ENCODE measurements at places on chromosomes 6 and 20.

GRCh38 chr20:8254911-8255582 is 123.0 kb downstream of the PLCB1 start:
- H3K4me1 ChIP-seq: peaks cover 12% of the 10 kb centered on the region
- no peaks in the 10 kb centered on the region for H3K36me3 ChIP-seq
- no peak overlapping the region for H3K4me3 ChIP-seq
- DNase-seq: no peak
- no peaks in the 10 kb centered on the region for H3K27me3 ChIP-seq
- no peak overlapping the region for H3K27ac ChIP-seq

GRCh38 chr6:28496099-28496779 is 19.4 kb downstream of the GPX6 start:
- H3K36me3 ChIP-seq: no peaks in the 10 kb centered on the region
- H3K27ac ChIP-seq: no peak overlapping the region
- no peak for DNase-seq
- H3K4me1 ChIP-seq: no peaks in the 10 kb centered on the region

- no peak for DNase-seq
- H3K4me3 ChIP-seq: no peak overlapping the region
- H3K4me1 ChIP-seq: no peaks in the 10 kb centered on the region
- H3K27me3 ChIP-seq: no peaks in the 10 kb centered on the region
- no peaks in the 10 kb centered on the region for H3K36me3 ChIP-seq
These were observed 14.9 kb upstream of the DDO start for GRCh38 chr6:110430236-110430635.

- DNase-seq: no peak
- H3K36me3 ChIP-seq: no peaks in the 10 kb centered on the region
- no peaks in the 10 kb centered on the region for H3K27me3 ChIP-seq
- no peaks in the 10 kb centered on the region for H3K4me1 ChIP-seq
- H3K4me3 ChIP-seq: no peak overlapping the region
- no peak overlapping the region for H3K27ac ChIP-seq
These were observed 196.1 kb upstream of the QKI start for GRCh38 chr6:163218361-163218894.

DNA sequence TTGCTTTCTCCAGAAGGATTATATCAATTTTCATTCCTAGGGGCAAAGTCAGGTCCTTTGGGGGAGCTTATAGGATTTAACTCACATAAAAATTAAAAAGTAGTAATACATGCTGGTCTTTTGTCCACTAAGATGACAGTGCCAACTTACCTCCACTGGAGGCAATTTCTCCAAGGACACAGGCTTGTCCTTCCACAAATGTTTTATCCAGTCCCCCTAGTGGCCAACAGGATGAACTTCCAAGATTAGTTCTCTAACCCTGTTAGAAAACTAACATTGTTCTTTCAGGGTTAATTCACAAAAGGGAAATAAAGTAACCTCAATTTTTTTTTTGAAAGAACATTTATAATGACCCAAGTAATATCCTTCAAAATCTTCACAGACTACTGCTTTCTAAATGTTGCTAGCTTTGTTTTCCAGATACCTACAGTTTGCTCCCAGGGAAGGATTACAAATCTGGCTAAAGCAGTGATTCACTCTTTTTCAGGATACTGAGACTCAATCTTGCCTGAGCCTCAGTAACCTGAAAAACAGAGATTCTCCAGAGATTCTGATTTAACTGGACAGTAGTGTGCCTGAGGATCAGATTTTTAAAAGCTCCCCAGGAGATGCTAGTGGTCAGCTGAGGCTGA is 31.7 kb upstream of the UBR2 start:
- H3K27ac ChIP-seq: no peak overlapping the region
- peak; percentile 77 for DNase-seq
- H3K4me1 ChIP-seq: no peaks in the 10 kb centered on the region
- H3K4me3 ChIP-seq: no peak overlapping the region
- H3K27me3 ChIP-seq: no peaks in the 10 kb centered on the region

DNA sequence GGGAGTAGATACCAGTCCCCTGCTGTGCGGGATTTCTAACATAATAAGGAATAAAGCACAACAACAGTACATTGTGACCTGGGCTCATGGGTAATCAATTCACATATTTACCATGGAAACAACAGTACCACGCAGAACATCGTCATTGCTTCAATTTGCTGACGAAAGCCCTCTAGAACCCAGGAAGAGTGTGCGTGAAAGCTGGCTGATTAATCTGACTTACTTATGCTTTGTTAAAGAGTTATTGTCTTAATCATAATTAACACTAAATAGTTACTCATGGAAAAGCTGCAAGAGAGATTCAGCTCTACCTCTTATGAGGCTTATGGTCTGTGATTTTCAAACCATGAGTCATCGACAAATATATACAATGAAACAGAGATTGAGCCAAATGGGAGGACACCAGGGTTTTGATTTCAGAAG is 644.3 kb upstream of the AGPAT4 start:
- H3K4me3 ChIP-seq: no peak overlapping the region
- no peaks in the 10 kb centered on the region for H3K36me3 ChIP-seq
- H3K27ac ChIP-seq: no peak overlapping the region
- no peak for DNase-seq

DNA sequence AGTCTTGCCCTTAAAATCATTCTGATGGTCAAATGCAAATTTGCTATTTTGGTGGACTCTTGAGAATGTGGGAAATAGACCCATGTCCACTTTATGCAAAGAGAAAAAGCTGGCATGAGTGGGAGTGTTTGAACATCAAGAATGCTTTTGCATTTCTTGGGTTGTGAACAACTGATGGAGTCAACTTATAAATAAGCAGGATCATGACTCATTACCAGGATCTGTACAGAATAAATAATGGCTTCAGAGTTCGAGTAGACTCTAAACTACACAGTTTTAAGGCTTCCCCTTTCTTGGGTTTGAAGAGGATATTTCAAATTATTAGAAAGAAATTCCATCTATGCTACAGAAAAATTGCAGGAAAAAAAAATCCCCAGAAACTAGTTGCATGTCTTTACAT is 195.5 kb downstream of the EYA4 start:
- no peak for DNase-seq
- H3K4me1 ChIP-seq: no peaks in the 10 kb centered on the region
- H3K27me3 ChIP-seq: no peaks in the 10 kb centered on the region
- H3K27ac ChIP-seq: no peak overlapping the region
- H3K36me3 ChIP-seq: no peaks in the 10 kb centered on the region

DNA sequence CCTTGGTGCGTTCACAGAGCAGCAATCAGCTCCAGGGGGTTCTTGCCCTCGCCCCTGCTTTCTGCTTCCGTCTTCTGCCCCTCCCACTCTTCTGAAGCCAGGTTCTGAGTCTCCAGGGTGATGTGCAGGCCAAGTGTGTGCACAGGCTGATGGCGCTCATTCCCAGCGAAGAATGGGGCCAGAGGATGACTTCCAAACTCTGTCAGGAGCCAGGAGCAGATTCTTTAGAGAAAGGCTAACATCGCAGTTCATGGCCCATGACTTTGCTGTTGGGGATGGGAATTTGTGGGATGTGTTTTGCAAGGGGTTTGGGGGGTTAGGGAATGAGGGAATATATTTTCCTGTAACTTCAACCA is 56.1 kb upstream of the CCN6 start:
- no peaks in the 10 kb centered on the region for H3K36me3 ChIP-seq
- no peak overlapping the region for H3K4me3 ChIP-seq
- no peak overlapping the region for H3K27ac ChIP-seq
- no peaks in the 10 kb centered on the region for H3K27me3 ChIP-seq
- peaks cover 3% of the 10 kb centered on the region for H3K4me1 ChIP-seq

DNA sequence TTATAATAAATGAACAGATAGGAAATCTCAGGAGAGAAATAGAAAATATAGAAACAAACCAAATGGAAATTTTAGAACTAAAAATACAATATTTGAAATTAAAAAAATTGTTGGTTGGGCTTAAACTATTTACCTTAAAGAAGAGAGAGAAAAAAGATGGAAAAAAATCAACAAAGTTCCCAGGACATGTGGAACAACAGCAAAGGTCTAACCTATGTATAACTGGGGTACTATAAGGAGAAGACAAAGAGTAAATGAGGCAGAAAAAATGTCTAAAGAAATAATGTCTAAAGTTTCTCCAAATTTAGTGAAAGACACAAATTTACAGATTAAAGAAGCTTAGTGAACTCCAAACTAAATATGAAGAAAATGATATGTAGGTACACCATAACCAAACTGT is 41.1 kb upstream of the ZBTB24 start:
- DNase-seq: no peak
- no peaks in the 10 kb centered on the region for H3K27me3 ChIP-seq
- H3K4me1 ChIP-seq: no peaks in the 10 kb centered on the region
- no peak overlapping the region for H3K4me3 ChIP-seq

DNA sequence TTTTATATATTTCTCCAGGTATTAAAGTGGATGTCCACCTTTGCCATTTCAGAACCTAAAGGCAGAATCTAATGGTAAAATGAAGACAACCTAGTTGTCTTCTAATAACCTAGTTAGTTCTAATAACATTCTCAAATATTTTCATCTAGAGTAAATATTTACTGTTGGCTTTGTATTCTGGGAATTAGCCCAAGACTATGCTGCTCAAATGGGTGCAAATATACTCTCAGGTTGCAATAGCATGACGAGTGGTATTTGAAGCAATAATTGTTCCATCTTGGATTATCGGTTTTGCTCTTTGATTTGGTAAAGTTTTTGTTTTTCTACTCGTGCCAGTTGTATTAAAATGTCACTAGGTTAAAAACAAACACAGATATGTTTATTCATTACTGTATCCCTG is 21.0 kb upstream of the RSPH4A start:
- no peaks in the 10 kb centered on the region for H3K27me3 ChIP-seq
- H3K4me1 ChIP-seq: no peaks in the 10 kb centered on the region
- no peaks in the 10 kb centered on the region for H3K36me3 ChIP-seq
- DNase-seq: no peak
- H3K27ac ChIP-seq: no peak overlapping the region
- H3K4me3 ChIP-seq: no peak overlapping the region

GRCh38 chr6:89793586-89793985 is 26.0 kb downstream of the MDN1 start:
- H3K4me3 ChIP-seq: no peak overlapping the region
- H3K27ac ChIP-seq: no peak overlapping the region
- no peaks in the 10 kb centered on the region for H3K36me3 ChIP-seq
- peaks cover under 1% of the 10 kb centered on the region for H3K4me1 ChIP-seq
- DNase-seq: no peak
- H3K27me3 ChIP-seq: no peaks in the 10 kb centered on the region

- no peak overlapping the region for H3K4me3 ChIP-seq
- DNase-seq: peak; percentile 81
- H3K36me3 ChIP-seq: no peaks in the 10 kb centered on the region
These were observed 41.7 kb downstream of the MOCS1 start for GRCh38 chr6:39892490-39893129.

DNA sequence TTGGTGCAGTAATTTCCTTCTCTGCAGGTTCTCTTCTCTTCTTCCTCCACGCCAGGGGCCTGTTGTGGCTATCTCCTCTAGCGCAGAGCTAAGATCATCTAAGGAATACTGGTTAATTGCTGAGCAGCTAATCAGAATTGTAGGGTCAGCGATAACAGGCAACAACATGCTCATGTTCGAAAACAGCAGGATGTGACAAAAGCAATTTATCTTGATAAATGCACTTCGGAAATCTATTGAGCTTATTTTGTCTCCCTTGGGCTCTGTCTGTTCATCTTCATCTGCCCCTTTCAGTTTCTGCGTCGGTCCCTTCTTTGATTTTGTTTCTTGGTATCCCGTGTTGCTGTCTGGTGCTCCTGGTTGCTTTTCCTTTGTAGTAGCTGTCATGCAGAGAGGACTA is 67.3 kb upstream of the MAP3K7 start:
- no peaks in the 10 kb centered on the region for H3K36me3 ChIP-seq
- peaks cover 3% of the 10 kb centered on the region for H3K27me3 ChIP-seq
- DNase-seq: no peak
- no peak overlapping the region for H3K4me3 ChIP-seq

GRCh38 chr6:11380969-11381744 is 148.7 kb upstream of the NEDD9 start:
- no peak overlapping the region for H3K27ac ChIP-seq
- no peaks in the 10 kb centered on the region for H3K36me3 ChIP-seq
- no peak overlapping the region for H3K4me3 ChIP-seq
- no peaks in the 10 kb centered on the region for H3K4me1 ChIP-seq
- no peak for DNase-seq

DNA sequence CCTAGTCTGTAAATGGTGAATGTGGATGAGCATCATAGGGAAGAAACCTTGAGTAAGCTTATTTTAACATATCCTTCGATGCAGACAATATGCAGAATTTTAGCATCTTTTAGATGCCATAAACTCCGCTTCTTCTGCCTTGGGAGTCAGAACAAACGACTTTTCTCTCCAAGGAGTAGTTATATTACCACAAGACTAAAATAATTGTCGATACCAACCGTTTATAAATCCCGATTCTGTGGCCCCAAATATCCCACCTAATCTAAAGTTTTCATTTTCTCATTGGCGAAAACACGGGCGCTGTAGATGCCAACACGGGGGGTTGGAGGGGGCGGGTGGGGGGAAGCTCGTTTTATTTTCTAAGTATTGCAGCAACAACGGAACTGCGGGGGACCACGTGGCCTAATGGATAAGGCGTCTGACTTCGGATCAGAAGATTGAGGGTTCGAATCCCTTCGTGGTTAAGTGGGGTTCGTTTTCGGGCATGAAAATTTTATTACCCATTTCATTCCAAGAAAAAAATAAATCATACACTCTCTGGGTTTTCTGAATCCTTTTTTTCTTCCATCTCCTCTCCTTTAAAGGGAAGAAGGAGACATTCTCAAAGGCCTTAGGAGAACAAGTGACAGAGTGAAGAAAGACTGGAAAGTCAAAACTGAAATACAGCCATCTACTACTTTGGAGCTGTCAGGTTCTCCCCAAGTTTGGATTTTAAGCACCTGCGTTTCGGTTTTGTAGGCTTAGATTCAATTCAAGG is 65.5 kb upstream of the BTN3A2 start:
- H3K4me1 ChIP-seq: peaks cover 8% of the 10 kb centered on the region
- no peak for DNase-seq
- H3K27me3 ChIP-seq: no peaks in the 10 kb centered on the region
- no peak overlapping the region for H3K27ac ChIP-seq
- H3K36me3 ChIP-seq: no peaks in the 10 kb centered on the region

DNA sequence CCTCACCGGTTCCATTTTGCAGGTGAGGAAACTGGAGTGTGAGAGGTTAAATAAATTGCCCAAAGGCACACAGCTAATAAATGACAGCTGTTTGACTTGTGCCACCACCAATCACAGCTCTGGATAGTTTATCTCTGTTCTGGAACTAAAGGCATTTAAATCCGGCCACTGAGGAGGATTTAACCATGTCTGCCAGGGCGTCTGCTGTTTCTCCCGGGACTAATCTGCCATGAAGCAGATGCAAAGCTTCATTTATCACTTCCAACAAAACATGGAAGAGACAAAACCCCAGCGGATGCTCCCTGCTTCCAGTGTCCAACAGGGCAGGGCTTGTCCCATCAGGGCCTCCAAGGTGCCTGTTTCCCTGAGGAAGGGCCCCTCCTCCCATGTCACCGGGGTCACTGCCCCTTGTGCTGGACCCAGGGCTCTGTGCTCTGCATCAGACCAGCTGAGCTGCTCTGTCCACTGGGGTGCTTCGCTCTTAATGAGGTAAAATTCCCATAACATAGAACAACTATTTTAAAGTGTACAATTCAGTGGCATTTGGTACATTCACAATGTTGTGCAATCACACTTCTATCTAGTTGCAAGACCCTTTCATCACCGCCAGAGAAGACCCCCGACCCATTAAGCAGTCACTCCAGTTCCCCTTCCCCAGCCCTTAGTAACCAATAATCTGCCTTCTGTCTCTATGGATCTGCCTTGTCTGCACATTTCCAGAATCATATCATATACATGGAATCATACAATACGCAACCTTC is 244.3 kb downstream of the PTPRT start:
- H3K27me3 ChIP-seq: no peaks in the 10 kb centered on the region
- H3K4me3 ChIP-seq: no peak overlapping the region
- H3K36me3 ChIP-seq: no peaks in the 10 kb centered on the region
- no peak for DNase-seq
- H3K4me1 ChIP-seq: peaks cover 5% of the 10 kb centered on the region
